Stimulated activated CD4-positive, alpha-beta T cell treated with anti-CD3 and anti-CD28 coated beads, TNF-alpha, amount 100 ng/mL, for 48 hours (primary cell): ENCODE measurements at places on chromosomes 12 and 14.

- no peak for DNase-seq
Measured at GRCh38 chr14:24353559-24354481, 14.0 kb upstream of the RIPK3 start.

DNA sequence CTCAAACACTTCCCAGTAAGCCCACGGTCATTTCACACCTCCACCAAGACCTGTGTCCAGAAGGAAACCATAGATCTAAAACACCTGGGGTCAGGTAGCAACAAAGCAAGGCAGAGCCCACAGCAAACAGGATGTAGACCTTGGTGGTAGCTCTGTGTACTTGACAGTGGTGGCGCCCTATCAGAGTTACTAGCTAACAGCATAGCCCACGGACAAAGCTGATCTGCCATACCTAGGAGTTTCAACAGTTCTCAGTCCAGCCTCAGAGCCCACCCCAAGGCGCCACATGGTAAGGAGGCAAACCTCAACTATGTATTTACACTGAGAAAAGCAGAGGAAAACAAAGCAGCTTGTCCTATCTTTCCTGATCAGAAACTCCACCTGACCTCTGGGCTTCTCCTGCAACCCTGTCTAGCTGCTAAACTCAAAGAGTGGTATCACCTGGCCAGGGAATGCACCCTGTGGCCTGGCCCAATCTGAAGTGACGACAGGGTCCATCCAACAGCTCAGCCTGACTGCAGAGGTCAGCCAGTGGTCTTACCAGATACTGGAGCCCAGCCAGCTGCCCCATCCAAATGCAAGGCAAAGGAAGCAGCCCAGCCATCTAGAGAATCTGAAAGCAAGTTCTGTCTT, 46.3 kb downstream of the STON2 start:
- no peak for DNase-seq

- DNase-seq = no peak
Measured at GRCh38 chr12:109389146-109389545, 41.4 kb downstream of the MYO1H start.

DNA sequence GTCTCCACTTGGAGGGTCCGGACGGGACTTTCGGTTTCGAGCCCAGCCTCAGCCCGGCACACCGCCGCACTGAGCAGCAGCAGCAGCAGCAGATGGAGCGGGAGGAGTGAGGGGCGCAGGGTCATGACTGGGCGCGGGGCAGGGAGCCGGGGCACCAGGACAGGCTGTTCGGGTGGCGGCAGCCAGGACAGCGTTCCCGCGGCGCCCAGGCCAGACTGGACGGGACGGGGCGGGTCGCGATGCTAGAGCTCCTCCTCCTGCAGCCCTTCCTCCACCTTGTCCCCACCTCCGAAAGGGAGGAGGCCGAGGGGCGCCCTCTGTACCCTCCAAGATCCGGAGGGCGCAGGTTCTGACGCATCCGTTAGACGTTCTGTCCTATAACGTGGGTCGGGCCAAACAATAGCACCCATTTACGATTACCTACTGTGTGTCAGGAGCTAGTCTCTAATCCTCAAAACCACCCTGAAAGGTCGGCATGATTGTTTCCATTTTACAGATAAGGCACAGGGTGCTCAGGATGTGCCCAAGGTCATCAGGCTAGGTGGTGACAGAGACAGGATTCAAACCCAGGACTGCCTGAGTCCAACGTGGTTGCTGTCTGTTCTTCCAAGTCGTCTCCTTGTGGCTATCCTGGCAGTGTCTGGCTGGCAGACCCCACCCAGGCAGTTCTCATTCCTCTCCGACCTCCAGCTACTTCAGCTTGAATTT, at the start of gene FKBP11:
Gene FKBP11, minus strand, starts transcription at position 189 of the 708 bp plus-strand sequence. Its CDS starts 64 bp downstream, at position 125.
- DNase-seq = peak; percentile 44

GRCh38 chr12:64951944-64952343, 127.5 kb downstream of the TBC1D30 start:
- no peak for DNase-seq

DNA sequence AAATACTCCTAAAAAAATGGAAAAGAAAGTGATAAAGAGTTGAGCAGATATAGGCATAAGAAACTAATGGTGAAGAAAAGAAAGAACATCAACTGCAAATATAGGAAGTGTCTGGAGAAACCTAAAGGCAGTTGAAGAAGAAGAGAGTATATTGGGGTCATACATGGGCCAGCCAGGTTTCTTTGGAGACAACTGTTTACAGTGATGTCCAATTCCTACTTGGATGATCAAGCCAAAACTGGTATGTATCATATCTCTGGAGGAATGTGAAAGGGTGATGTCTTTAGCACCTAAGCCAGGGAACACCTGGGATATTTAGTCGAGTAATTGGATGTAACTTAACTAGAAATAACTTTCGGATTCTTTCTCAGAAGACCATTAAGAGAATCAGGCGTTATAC, 129.3 kb upstream of the FLRT2 start:
- no peak for DNase-seq

GRCh38 chr12:1108276-1108675, 117.3 kb downstream of the ERC1 start:
- no peak for DNase-seq

GRCh38 chr14:68757618-68758081, 35.2 kb downstream of the ZFP36L1 start:
- DNase-seq = no peak

- DNase-seq = no peak
Measured at GRCh38 chr12:66804563-66804974, 125.7 kb upstream of the GRIP1 start.

DNA sequence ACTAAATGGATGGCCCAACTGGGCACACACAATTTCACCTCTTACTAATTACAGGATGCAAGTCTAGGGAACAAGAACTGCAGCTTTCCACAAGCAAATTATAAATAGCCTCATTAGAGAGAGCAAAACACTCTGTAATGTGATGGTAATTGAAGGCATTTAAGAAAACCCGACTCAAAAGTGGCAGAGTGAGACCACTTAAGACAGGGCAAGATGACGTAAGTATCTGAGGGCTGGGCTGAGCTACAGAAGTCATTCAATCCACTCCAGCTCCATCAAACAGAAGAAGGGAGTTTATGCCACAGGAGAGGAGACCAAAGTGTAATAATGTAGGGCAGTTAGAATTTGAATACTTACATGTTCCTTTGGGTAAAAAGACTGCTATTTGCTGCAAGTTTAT, 90.3 kb downstream of the PRKAB1 start:
- no peak for DNase-seq

- DNase-seq = peak; percentile 80
Measured at GRCh38 chr12:1939801-1940607, 21.6 kb upstream of the CACNA2D4 start.

GRCh38 chr12:96219700-96220206, 25.6 kb downstream of the ELK3 start:
- DNase-seq = no peak

DNA sequence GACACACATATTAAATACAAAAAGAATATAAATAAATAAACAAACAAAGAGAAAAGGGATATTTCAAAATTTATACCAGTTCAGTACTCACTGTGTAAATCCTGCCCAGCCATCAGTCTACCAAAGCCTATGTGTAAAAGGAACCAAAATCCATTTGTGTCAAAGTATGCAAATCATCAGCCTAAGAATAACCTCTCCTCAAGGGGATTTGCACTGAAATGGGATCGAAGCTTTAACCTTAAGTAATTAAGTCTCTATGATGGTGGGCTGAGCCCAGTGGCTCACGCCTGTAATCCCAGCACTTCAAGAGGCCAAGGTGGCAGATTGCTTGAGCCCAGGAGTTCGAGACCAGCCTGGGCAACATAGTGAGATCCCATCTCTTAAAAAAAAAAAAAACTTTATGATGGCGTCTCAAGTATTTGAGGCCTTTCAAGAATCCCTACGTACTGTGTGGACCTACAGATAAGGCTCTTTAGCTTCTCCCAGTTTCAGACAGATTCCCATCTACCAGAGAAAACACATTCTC, 57.8 kb upstream of the METAP2 start:
- no peak for DNase-seq

GRCh38 chr12:27550653-27550975, 26.6 kb downstream of the PPFIBP1 start:
- no peak for DNase-seq

- no peak for DNase-seq
Measured at GRCh38 chr12:66345956-66346355, 43.7 kb downstream of the HELB start.

DNA sequence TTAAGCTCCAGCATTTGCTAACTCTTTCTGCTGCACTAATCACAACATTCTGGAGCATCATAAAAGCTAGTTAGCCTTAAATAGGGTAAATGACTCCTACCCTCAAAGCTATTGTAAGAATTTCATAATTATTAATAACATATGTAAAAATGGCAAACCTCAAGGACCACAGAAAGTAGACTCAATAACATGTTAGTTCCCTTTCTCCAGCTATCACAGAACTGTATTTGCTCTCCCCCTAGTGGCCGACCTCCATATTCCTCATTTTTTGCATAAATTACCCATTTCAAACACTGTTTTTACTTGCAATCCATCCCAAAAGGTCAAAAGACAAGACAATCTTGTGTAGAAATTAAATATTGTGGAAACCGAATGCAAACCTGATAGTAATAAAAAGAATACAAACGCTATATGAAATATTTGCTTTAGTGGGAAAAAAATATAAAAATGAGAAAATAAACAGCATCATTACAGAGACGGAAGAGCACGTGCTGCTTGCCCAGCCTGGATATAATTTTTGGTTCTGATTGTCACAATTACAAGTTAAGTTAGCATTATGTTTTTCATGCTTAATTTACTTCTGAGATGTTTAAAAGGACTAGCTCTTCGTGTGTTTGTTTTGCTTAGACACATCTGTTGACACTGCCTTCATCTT, 97.9 kb downstream of the RERGL start:
- DNase-seq = no peak

DNA sequence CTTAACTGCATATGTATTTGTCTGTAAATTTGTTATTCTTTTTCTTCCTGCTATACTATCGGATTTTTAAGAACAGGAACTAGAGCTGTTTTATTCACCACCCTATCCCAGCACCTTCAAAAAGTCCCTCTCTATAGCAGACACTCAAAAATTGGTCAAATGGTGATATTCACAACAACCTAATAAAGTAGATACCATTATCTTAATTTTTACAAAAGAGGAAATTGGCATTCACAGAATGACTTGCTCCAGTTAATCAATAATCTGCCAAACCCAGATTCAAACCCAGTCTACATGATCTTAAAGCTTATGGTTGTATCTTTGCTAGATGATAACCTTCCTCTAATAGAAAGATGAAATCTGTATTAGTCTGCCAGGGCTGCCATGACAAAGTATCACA, 426.6 kb downstream of the EGLN3 start:
- DNase-seq = no peak

DNA sequence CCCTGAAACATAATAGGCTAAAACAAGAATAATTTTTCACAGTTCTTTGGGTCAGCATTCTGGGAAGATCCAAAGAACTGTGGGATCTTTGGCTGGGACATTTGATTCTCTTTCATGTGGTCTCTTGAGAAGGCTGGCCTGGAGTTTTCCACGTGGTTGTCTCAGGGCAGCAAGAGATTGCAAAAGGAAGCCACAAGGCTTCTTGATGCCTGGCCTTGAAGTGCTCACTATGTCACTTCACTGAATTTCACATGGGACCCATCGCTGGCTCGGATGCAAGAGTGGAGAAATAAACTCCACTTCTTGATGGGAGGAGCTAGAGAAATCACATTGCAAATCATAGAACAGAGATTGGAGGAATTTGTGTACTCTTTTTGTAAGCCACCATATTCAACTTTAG, 343.4 kb downstream of the MED13L start:
- DNase-seq = no peak

GRCh38 chr12:97943359-97943758, 480.8 kb downstream of the RMST start:
- no peak for DNase-seq

DNA sequence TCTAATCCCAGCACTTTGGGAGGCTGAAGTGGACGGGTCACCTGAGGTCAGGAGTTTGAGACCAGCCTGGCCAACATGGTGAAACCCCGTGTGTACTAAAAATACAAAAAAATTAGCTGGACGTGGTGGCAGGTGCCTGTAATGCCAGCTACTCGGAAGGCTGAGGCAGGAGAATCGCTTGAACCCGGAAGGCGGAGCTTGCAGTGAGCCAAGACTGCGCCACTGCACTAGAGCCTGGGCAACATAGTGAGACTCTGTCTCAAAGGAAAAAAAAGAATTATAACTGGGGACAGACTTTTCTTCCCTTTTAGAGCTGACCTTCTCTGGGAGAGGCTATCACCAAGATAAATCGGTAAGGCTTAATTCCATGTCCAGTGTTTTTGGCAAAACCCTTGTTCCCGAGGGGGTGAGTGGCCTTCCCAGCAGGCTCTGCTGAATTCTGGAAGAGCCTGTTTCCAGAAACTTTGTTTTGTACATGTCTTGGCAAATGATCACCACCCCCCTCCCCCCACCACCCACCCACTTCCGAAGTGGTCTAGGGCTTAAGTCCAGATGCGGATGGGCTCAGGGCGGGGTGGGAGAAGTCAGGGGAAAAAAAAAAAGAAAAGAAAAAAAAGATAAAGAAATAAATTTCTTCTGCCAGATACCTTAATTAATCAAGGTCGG, 32.3 kb upstream of the DEGS2 start:
- no peak for DNase-seq

- DNase-seq = no peak
Measured at GRCh38 chr14:67940486-67941455, 121.2 kb downstream of the RAD51B start.

GRCh38 chr14:37411079-37411735, 183.8 kb downstream of the FOXA1 start:
- no peak for DNase-seq

GRCh38 chr12:122858171-122858570, 22.9 kb downstream of the HIP1R start:
- DNase-seq = no peak

DNA sequence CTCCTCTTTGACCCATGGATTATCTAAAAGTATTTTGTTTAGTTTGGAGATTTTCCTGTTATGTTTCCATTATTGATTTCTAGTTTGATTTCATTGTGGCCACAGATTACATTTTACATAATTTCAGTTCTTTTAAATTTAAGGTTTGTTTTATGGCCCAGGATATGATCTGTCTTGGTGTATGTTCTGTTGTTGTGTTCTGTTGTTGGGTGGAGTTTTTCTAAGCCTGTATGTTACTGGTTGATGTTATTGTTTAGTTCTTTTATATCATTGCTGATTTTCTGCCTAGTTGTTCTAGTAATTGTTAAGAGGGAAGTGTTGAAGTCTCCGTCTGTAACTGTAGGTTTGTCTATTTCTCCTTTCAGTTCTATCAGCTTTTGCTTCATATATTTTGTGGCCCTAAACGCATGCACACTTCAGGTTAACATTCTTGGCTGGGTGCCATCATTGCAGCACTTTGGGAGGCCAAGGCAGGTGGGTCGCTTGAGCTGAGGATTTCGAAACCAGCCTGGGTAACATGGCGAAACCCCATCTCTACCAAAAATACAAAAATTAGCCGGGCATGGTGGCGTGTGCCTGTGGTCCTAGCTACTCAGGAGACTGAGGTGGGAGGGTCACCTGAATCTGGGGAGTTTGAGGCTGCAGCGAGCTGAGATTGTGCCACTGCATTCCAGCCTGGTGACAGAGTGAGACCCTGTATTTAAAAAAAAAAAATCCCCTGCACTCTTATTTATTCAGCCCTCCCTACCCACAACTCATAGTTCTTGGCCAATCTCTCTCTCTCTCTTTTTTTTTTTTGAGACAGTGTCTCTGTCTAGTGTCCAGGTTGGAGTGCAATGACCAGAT, 28.1 kb upstream of the CFL2 start:
- DNase-seq = no peak

GRCh38 chr14:31167032-31167431, 40.6 kb downstream of the HECTD1 start:
- no peak for DNase-seq
